ENCODE measurements at places on chromosomes 1 and 21.

DNA sequence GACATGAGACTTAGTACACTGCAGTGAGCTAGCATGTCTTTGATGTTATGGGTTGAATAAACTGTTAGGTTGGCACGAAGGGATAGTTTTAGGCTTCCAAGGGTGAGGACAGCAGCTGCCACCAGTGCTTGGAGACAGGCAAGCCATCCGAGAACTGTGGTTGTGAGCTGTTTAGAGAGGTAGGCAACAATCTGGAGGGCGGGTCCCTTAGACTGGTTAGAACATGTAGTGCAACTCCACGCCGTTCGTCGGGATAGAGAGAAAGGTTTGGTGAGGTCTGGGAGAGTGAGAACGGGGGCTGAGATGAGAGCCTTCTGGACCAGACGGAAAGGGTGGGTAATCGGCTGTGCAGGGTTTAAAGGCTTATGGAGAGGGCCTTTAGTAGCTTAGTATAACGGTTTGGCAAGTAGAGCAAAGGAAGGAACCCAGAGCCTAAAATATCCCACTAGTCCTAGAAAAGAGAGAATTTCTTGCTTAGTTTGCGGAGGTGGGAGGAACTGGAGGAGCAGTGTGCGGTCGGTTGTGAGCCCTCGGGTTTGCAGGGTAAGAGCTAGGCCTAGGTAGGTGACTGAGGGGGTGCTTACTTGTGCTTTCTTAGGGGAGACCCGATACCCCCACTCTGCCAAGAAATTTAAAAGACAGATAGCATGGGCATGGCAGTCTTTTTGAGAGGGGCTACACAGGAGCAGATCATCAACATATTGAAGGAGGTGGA is 72.8 kb downstream of the CNST start:
- no peak for DNase-seq

DNA sequence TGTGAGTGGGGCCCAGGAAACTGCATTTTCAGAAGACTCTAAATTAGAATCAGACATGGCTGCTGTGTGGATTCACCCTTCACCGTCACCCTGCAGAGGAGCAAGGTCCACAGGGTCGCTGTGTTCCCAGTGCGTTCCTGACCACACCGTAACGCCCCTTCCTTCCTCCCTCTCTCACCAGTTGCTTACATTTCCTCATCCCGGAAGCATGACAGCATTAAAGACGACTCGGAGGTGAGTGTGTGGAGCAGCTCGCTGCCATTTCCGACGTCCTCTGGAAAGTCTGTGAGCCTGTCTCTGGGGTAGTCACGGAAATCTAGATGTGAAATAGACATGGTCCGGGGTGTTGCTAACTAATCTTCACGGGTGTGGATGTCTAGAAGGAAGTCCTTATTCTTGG is 45.9 kb downstream of the FAAP20 start:
- peak; percentile 89 for DNase-seq

- DNase-seq = peak; percentile 42
Observed at GRCh38 chr1:151972542-151973248, 21.0 kb downstream of the S100A10 start.

GRCh38 chr1:186272486-186272885 is 102.6 kb downstream of the TPR start:
- no peak for DNase-seq

DNA sequence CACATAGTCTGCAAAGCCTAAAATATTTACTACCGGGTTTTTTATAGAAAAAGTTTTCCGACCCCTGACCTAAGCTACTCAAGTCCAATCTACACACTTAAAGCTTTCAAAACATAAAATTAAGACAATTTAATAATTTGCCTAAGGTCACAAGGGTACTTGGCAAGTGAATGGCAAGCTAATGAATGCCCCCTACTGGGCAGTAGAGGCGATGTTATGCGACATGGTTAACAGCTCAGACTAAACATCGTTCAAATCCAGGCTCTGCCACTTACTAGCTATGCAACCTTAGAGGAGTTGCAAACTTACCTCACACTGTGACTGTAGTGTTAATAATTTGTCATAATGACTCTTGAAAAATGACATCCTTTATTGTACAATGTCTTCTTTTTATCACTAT is 317.2 kb upstream of the NFIA start:
- peak; percentile 21 for DNase-seq
